Sigmoid colon (tissue), 7 donors: ENCODE measurements at places on chromosomes 2 and 18. TPM values are rescaled to one million over a fixed set of nuclear protein-coding genes. Genes with fewer than 3 reads are reported as not detected.

GRCh38 chr2:227655454-227655853, 11.2 kb upstream of the SCYGR5 start:
- DNase-seq = no peak
- no peaks in the 10 kb centered on the region for H3K36me3 ChIP-seq
- no peak overlapping the region for H3K27ac ChIP-seq
- no peak overlapping the region for H3K4me3 ChIP-seq
- no peaks in the 10 kb centered on the region for H3K4me1 ChIP-seq

DNA sequence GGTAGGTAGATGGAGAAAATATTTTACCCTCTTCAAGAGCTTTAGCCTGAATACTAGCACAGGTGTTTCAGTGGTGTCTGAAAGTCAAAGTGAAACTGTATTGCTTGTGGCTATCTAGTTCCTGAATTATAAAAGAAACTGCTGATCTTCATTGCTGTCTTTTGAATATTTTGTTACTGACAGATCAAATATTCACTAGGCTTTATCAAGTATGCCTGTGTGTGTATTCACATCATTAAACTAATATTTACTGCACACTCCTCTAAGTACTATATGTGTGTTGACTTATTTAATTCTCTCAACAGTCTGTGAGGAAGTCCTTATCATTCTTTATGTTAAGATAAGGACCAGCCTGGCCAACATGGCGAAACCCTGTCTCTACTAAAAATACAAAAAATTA, 139.6 kb downstream of the SOCS6 start:
- DNase-seq = no peak
- H3K4me1 ChIP-seq = no peaks in the 10 kb centered on the region
- no peaks in the 10 kb centered on the region for H3K36me3 ChIP-seq
- H3K27me3 ChIP-seq = no peaks in the 10 kb centered on the region

GRCh38 chr2:202337151-202337550, 39.0 kb upstream of the BMPR2 start:
- H3K4me3 ChIP-seq = no peak overlapping the region
- no peaks in the 10 kb centered on the region for H3K27me3 ChIP-seq
- H3K36me3 ChIP-seq = no peaks in the 10 kb centered on the region
- no peak overlapping the region for H3K27ac ChIP-seq

DNA sequence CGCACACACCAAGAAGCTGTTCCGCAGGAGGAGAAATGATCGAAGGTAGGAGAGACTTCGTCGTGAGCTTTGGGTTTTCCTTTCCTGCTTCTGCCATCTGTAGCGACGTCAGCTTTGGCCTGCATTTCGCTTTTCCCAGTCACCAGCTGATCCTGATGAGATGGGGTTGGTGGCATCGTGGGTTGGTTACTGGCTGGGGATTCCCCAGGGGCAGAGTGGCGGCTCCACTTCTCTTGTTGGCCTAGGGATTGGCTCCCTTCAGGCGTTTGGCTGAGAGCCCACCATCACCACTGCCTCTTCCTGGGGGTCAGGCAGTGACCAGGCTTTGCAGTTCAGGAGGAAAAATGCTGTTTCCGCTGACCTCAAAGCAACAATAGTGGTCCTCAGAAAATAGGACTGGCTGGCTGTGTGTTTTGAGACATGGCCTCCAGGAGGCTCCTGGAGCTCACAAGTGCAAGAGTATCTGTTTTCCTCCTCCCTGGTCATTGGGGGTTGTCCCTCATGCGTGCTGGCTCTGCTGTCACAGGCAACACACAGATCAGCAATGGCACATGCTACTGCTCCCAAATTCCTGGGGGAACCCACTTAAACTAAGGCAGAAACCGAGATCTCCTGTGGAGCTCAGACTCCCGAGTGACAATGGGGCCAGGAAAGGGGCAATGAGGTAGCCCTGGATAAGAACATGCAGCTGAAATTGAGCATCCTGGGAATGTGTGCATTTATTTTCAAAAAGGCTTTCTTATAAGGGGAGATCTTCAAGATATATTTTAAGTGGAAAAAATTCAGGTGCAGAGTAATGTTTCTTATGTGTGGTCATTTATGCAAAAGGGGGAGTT, 173.0 kb downstream of the CTIF start:
- no peaks in the 10 kb centered on the region for H3K27me3 ChIP-seq
- H3K4me3 ChIP-seq = no peak overlapping the region
- no peaks in the 10 kb centered on the region for H3K4me1 ChIP-seq

The DSG1 gene
- not detected for total RNA-seq

The GPAT2 gene
- 0.33 TPM for total RNA-seq
